CD4-positive, CD25-positive, alpha-beta regulatory T cell (primary cell): ENCODE measurements at places on chromosomes 6 and 20. TPM values are rescaled to one million over a fixed set of nuclear protein-coding genes. Genes with fewer than 3 reads are reported as not detected.

GRCh38 chr6:26280407-26280806 is 84.6 kb upstream of the BTN3A2 start:
- DNase-seq: no peak

GRCh38 chr6:161882196-161882765 is 608.4 kb upstream of the AGPAT4 start:
- no peak for DNase-seq

DNA sequence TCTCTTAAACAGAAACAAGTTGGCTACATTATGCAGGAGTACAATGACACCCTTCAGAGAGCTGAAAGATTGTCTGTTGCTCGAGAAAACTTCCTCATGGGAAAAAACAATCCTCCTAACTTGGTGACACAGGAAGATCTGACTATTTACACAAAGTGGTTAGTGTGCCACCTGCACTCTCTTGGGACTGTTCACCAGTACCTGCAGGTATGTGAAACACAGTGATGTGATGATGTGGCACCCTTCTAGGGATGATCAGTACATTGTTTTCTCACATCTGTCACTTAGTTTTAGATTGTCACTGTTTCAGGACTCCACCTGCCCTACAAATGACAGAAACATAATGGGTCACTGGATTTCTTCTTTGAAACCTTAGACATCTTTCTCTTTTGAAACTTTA is 101.8 kb downstream of the CEP57L1 start:
- no peak for DNase-seq

- DNase-seq: no peak
Measured at GRCh38 chr6:95175927-95176675, 401.2 kb upstream of the MANEA start.

DNA sequence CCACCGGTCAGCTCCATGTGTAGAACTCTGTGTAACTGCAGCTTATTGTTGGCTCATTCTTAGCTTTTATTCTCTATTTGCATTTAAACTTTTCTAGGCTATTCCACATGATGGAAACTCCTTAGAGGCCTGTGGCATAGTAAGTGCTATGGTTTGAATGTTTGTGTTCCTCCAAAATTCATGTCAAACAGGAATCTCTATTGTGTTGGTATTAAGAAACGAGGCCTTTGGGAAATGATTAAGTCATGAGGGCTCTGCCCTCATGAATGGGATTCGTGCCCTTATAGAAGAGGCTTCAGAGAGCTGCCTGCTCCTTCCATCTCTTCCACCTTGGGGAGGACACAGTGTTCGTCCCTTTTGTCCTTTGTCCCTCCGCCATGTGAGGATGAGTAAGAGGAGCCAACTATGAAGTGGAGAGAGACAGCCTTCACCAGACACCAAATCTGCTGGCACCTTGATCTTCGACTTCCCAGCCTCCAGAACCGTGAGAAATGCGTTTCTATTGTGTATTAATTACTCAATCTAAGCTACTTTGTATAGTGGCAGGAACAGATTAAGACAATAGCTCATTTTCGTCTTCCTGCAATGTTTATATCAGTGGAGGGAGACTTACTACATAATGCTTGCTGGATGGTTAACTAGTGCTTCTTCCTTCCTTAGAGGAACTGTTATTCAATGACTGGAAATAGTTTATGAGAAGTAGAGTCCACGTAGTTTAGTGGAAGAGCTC is 361.1 kb downstream of the FARS2 start:
- no peak for DNase-seq

- DNase-seq: no peak
Measured at GRCh38 chr6:38637756-38638155, 2.0 kb downstream of the BTBD9 start.

The SLC22A7 gene
- not detected for total RNA-seq

The TMC2 gene
- not detected for total RNA-seq

The POU5F1 gene
- not detected for total RNA-seq
